Hematopoietic multipotent progenitor cell treated with erythropoietin and hydrocortisone succinate and interleukin-3 and kit ligand, for 15 days (in vitro differentiated cells): ENCODE measurements at places on chromosomes 4 and X.

GRCh38 chr4:36308150-36308549 is 26.7 kb downstream of the DTHD1 start:
- no peak for DNase-seq

DNA sequence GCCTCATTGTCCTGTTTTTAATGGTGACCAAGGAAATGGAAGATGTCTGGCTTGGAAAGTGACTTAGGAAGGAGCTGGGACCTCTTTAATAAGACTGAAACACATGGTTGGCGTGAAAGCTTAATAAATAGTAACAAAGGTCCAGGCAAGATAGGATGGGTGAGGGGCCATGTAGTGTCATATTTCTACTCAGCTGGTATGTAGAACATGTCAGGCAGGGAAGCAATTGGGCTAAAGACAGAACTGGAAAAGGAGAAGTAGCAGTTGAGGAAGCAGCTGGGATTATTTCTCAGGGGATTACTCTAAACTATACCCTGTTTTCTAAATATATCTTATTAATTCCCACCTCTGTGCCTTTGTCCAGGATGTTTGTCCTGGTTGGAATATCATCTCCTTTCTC is 18.6 kb downstream of the ITGB1BP2 start:
- no peak for DNase-seq

DNA sequence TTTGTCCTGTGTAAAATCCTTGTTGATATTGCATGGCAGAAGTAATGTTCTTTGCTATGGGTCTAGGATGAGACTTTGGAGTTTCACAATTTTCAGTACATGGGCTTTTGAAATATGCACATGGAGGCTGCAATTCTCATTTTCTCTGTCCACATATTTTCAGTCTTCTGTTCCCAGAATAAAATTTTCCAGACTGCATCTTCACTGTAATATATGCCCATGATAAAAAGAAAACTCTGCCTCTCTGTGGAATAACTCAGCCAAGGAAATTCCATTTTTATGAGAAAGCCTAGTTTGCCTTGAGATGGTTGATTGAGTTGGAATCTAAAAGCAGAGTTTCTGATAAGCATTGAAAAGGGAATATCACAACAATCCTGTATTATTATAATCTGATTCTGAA is 601.4 kb upstream of the AADAT start:
- DNase-seq = no peak

DNA sequence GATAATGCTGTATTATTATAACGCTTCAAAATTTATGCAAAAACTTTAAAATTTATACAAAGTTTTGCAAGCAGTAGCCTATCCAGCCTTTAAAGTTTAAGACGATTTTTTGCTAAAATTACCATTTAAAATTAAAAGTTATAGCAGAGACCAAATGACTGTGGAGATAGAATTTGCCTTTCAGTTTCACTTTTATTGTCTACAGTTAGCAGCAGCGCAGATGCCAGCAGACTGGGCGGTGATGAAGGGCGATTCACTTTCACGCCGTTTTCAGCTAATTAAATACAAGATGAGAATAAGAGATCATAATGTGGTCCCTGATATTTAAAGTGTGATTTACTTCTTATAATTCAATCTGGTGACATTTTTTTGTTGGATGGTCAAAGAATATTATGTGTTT is 1381.5 kb upstream of the ADGRL3 start:
- peak; percentile 18 for DNase-seq

DNA sequence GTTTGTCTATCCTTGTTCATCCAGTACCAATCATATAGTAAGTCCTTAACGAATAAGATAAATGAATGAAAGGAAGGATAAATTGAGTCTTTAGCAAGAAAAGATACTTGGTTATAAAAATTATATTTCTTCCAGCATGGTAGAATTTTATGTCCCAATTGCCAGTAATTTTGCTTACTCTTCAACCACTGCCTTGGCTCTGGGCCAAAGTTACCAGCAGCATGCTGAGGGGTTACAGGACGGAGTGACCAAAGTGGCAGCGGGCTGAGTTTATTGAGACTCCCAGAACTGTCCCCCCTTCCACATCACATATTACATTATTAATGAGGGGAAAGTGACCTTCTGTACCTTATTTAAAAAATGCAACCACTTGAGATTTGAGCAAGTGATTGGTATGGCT is 121.7 kb downstream of the RASGEF1B start:
- DNase-seq = no peak

- DNase-seq = no peak
Observed at GRCh38 chr4:169098532-169098931, 88.5 kb upstream of the CBR4 start.

- no peak for DNase-seq
Observed at GRCh38 chrX:20144491-20144890, 2.9 kb upstream of the EIF1AX start.

DNA sequence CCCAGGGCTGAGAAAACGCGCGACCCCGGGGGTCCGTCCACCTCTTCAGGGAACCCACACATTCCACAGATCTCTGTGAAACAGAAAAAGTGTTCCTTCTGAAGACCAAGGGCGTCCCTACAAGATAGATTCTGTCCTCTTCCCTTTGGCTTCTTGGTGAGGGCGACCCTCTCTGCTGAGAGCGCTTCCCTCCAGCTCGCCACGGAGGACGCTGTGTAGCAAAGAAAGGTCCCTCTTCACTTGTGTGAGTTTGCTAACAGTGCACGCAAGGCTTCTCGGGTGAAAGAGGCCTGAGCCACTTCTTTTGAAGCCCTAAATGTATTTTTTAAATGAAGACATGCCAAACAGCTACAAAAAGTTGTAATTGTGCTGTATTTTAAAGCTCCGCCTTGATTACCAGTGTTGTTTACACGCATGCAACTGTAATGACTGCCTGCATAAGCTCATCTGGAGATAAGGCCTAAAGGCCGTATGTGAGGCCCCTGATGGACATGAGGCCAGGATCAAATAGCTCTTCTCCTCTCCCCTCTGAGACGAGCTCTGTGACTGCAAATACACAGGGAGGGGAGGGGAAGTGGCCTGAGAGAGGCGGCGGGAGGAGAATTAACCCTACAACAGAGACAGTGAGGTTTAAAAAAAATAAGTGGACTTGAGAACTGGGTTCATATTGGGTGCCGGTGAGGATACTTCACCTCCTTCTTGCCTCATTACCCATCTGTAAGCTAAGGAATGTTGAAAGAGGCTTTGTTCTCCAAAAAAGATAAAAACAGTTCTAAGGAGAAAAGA is 95.5 kb downstream of the SOWAHB start:
- no peak for DNase-seq

DNA sequence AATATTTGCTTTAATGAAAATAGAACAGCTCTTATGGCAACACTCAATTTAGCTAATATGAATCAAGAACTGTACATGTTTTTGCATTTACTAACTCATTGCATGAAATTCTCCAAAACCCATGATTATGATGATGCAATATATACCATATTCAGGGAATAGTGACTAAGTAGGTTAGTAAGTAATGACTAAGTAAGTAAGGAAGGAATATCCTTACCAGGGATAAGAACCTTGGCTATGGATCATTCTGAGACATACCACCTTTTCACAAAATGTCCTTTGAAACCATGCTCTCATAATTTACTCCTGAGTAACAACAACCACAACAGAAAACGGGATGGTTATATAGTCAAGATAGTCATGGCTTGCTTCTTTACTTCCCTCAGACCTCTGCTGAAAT is 1513.0 kb downstream of the STIM2 start:
- DNase-seq = no peak

DNA sequence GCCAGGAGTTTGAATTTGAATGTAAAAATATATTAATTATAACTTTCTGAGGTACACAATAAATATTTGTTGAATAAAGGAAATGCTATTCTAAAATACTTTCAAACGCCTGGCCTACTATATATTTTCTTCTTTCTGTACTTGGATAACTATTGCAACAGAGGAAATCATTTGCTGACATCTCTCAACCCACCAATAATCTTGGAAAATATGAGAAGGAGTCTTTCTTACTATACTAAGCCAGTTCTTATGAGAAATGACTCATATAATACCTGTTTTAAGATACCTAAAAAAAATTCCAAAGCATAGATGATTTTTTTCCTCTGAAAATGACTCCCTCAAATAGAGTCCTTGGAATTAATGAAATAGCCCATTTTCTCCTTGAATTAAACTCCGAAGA is 64.1 kb downstream of the CAMK2D start:
- DNase-seq = no peak

GRCh38 chrX:20205927-20206708 is 60.6 kb downstream of the RPS6KA3 start:
- no peak for DNase-seq

- no peak for DNase-seq
Observed at GRCh38 chr4:104408878-104409277, 85.8 kb downstream of the CXXC4 start.

DNA sequence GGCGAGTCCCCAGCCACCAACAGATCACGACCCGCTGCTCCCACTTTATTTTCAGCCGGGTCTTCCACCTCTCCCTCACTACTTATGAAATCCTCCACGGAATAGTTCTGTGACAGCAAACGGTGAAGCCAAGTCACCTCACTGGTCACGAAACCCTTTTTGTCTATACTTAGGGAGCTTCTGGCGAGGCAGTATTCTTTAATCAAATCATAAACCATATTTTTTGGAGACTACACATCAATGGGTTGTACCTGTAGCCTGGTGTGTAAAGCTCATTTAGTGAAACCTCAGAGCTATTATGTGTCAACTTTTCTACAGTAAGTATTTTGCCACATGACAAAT is 809 bp upstream of the H2AZ1 start:
- no peak for DNase-seq
